OCI-LY7 (cell line): ENCODE measurements at places on chromosomes 2 and 18. TPM values are rescaled to one million over a fixed set of nuclear protein-coding genes. Genes with fewer than 3 reads are reported as not detected.

DNA sequence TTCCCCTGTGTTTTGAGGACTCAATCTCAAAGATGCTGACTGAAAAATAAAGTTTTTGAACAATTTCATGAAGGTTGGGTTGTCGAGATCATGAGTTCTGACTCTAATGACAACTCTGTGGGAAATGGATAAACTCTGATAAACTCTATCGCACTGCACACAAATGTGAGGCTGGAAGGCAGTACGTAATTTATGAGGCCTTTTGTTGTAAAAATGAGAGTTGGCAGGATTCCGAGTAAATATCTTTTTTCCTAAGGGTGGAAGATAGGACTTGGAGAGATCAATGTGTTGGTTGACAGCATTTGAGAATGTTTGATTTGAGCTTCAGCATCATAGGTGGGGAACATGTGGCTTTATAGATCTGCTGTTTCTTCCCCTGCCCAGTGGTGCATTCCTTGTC lies 90.4 kb downstream of the SPTBN1 start:
- no peak for DNase-seq

GRCh38 chr2:230068651-230069055 lies at the start of gene SLC16A14:
SLC16A14 (minus strand) TSS chr2:230068924; CDS start chr2:230059352, 9,572 bp downstream.
- peak; percentile 6 for DNase-seq

The CRACDL gene
- total RNA-seq, result 0.13 and 0.59 TPM in 2 replicates

The POTEI gene
- 0.26 and 0.44 TPM in 2 replicates for total RNA-seq

- no peak for DNase-seq
Observed at GRCh38 chr2:125857971-125858794, 797.8 kb upstream of the GYPC start.

The SLC11A1 gene
- 0.59 and 0.78 TPM in 2 replicates for total RNA-seq

GRCh38 chr2:47019532-47019931 lies 103.9 kb upstream of the MCFD2 start:
- no peak for DNase-seq

The NOSTRIN gene
- not detected in 2 replicates for total RNA-seq

DNA sequence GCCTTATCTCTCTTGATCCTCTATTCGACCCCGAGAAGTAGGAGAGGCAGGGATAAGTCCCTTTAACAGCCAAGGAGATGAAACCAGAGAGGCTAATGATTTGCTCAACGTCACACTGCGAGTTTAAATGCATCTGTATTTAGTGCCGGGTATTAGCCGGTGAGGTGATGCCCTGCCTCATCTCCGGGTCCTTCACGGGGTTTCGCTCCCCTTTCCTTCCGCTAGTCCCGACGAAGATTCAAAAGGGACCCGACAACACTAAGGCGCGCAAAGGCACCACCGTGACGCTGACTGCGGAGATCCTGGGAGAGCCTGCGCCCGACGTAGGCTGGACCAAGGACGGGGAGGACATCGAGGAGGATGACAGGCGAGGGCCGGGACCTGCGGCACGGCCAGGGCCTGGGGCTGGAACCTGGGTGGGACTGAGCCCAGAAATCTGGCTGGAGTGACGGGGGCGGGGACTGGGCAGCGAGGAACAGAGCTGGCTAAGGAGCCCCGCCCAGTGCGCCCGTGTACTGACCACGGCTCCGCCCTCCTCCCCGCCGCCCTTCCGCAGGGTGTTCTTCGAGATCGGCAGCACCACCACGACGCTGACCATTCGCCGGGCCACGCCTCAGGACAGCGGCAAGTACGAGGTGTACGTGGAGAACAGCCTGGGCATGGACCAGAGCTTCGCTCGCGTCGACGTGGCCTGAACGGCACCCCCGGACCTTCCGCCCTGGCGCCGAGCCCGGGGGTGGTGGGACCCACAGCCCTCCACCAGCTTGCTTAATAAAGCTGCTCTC lies 1.0 kb upstream of the GMPPA start:
- no peak for DNase-seq

DNA sequence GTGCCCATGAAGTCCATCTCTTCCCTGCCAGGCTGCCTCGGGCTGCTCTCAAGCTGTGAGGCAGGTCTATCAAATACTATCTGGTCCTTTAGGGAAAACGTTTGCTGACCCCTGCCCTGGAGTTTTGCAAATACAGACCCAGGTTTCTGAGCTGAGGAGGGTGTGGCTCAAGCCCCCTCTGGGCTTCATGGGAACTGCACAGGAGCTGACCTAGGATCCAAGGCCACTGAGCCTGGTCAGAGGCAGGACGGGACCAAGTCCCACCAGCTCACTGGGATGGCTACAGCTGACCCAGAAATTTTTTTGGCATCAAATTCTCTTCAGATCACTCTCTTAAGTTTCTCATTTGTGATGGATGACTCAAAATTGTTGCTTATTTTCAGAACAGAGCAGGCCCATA lies 14.1 kb downstream of the ZNF516 start:
- DNase-seq, result no peak

DNA sequence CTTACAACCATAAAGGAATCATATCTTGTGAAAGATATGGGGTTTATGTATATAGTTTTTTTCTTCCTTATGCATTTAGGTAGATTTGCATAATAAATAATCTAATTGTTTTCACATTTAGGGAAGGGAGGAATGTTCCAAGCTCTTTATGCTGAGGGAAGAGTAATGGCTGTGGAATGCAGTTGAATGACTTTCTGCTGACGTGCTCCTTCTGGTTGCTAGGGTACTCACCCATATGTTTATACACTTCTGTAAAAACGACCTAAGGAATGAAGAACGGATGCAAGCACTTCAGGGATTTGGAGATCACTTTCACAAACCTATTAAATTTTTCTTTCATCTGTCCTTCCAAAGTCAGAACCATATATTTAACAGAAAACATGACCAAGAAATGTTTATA lies 29.2 kb upstream of the PPP4R1 start:
- DNase-seq, result no peak

The GALM gene
- total RNA-seq, result 9.0 and 10.8 TPM in 2 replicates

- DNase-seq, result no peak
Observed at GRCh38 chr2:194494401-194494800, 1162.6 kb upstream of the SLC39A10 start.

DNA sequence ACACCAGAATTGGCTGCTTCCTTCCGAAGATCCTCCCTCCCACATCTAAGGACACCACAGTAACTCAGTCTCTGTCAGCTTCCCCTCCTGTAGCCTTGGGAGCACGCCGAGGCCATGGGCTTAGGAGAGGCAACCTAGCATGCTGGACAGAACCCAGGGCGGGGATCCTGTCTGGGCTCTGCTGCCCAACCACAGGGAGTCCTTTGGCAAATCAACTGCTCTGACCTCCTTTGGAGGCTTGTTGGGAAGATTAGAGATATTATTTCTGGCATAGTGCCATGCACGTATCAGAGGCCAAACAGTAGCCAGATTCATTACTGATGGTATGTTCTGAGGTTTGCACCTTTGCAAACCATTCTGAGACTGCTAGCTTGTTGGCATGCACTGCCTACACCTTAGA lies 262.7 kb upstream of the EPAS1 start:
- DNase-seq, result no peak

The IL36G gene
- not detected in 2 replicates for total RNA-seq

DNA sequence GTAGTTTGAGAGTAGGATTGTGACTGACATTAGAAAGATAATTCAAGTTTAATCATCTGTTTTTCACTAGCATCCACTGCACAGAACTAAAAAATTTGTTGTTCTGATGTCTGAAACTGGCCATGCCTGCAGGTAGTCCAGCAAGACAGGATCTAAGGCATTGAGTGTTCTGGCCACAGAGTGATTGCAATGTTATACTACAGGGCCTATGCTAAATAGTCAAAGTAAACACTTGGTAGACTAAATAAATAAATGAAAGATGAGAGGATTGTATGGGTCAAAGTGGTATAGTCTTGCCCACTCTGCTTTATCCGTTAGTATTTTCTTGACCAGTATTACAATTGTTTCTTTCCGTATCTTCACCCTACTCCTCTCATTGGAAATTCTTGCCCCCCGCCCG lies 27.6 kb upstream of the FANCL start:
- no peak for DNase-seq

- DNase-seq, result peak; percentile 71
Observed at GRCh38 chr2:20576598-20577115, 74.2 kb downstream of the HS1BP3 start.
